HFF-Myc (cell line): ENCODE measurements at places on chromosomes 12 and 14.

GRCh38 chr12:27969624-27970400 is 2.7 kb downstream of the PTHLH start:
- no peak for DNase-seq

DNA sequence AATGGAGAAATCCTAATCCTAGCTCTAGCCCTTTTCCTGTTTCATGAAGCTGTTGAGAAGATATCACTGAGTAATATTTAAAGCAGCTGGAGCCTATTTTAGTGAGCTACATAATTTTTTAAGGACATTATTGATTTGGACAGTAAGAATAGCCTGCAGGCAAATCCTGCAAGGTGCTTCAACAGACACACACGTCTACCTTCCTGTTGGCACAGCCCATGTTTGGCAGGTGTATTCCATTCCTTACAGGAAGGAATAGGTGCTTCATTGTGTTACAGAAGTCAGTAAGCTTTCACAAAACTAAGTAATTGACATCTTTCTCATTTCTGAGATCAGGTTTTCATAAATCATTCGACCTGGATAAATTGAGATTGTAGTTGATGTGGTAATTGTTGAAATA is 50.6 kb downstream of the FOXA1 start:
- no peak for DNase-seq

DNA sequence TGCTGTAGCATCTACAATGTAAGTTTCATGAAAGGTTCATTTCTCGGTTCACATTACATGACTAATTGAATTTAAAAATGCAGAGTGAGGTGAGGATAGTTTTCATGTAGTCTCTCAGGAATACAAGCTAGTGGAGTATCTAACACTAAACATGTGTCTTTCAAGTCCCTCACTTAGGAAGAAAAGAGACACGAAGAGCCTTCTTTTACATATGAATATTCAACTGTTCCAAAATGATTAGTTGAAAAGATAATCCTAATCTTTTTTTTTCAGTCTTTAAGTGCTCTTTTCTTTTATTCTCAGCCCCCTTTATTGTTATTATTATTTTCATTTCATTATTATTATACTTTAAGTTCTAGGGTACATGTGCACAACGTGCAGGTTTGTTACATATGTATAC is 10.8 kb downstream of the PRR4 start:
- DNase-seq, result no peak

GRCh38 chr12:125132698-125133400 is 67.6 kb downstream of the AACS start:
- DNase-seq, result no peak
